Activated naive CD4-positive, alpha-beta T cell (primary cell): ENCODE measurements at places on chromosomes 3 and 15.

DNA sequence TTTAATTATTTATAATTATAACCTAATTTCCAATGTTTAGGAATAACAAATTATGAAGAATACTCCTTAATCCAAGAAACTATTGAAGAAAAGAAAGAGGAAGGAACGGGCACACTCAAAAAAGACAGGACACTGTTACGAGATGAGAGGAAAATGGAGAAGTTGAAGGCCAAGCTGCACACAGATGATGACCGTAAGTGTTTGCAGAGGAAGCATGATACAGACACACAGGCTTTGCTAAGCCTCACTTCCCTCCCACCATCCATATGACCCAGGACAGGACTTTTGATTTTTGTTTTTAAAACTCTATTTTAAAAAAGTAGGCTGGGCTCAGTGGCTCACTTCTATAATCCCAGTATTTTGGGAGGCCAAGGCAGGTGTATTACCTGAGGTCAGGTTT is 389.4 kb upstream of the TPM1 start:
- no peak for DNase-seq

DNA sequence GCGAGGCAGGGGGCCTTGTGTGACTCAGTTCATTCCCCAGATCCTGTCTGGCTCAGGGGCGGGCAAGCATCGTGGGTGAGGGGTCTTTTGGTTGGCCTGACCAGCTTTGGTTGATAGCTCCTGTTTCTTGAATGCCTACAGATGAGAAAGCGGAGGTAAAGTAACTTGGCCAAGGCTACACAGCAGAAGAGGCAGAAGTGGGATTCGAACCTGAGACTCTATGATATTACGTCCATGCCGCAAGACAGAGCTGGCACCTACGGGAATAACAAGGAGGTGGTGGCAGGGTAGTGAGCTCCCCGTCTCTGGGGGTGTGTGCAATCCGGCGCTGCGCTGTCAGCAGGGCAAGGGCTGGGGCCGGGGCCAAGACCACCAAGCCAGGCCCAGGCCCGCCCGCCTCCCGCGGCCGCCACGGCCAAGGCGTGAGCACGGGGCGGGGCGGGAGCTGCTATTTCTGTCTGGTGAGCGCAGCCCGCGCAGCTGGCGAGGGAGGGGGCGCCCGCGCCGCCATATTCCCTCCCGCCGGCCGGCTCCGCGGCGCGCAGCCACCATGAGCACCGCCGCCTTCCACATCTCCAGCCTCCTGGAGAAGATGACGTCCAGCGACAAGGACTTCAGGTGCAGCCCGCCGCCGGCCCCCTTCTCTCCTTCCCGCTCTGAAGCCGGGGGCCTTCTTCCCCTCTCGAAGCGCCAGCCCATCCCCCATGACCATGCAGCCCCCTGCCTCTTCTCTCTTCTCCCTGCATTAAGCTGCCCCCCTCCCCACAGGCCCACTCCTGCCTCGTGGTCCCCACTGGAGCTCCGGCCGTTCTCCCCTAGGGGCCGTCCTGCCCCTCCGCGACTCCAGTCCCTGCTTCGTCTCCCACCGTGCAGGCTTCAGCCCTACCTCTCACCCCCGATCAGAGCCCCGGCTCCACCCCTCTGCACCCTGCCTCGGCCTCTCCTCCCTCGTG is at the start of gene CAND2:
CAND2 (plus strand) TSS at position 510 of the 953 bp plus-strand sequence; CDS start at position 551, 41 bp downstream.
- no peak for DNase-seq

- DNase-seq, result no peak
These were observed 17.6 kb downstream of the SEMA3F start for GRCh38 chr3:50172626-50173220.

GRCh38 chr3:132630612-132631011 is 29.0 kb downstream of the ACAD11 start:
- no peak for DNase-seq

DNA sequence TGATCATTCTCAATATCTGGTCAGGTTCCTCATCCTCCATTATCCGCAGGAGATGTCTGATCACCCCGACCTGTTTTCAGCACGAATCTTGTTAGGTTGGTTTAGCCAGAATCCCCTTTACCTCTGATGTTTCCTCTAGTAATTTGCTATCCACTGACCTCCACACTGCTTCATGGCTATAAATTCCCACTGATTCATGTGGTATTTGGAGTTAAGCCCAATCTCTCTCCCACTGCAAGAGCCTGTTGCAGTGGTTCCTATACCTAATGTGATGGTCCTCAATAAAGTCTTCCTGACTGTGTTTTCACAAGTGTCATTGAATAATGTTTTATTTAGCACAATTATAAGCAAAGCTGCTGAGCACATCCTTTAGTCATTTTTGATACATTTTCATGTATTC is 124.8 kb upstream of the CNTN3 start:
- no peak for DNase-seq

GRCh38 chr3:130779031-130779430 is 32.4 kb upstream of the PIK3R4 start:
- no peak for DNase-seq

- DNase-seq, result no peak
These were observed 61.5 kb upstream of the MEF2A start for GRCh38 chr15:99504071-99504822.

DNA sequence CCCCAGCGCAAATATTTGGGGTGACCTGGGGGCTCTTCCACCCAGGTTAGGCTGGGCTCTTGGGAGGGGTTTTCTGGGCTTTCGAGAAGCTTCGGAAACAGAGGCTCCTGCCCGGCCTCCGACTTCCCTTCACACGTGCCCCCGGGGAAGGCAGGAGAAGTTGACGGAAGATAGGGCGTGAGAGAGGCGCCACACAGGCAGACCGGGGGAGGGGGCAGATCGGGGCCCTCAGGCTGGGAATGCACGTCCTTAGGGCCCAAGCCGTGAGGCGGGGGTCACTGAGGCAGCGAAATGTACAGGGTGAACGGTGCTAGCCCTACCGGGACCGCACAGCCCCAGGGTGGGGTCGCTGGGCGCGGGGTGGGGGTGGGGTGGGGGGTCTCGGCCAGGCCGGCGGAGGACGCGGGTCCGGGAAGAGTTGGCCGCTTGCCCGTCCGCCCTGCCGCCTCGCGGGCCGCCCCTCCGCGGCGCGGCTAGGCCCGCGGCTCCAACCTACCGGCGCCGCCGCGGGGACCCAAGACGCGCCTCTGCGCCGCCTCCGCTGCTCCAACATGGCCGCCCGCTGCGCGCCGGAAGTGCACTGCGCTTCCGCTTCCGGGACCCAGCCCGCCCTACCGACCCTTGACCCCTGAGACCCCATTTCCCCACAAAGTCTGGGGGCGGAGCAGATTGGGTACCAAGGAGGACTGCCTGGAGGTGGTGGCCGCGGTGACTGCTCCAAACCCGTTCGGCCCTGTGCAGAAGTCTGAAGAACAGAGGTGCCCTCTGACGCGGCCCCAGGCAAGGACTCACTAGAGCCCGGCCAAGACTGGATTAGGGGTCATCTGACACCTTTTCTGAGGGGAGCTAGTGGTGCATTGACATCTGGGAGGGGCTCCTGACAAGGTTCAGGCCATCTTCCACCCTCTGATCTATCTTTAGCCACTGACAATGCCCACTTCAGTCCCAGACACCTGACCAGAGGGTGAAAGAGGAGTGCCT is at the start of gene CCDC71:
CCDC71 (minus strand) TSS at position 561 of the 981 bp plus-strand sequence. CDS start 2,123 bp downstream, outside the sequence.
- DNase-seq, result peak; percentile 63

DNA sequence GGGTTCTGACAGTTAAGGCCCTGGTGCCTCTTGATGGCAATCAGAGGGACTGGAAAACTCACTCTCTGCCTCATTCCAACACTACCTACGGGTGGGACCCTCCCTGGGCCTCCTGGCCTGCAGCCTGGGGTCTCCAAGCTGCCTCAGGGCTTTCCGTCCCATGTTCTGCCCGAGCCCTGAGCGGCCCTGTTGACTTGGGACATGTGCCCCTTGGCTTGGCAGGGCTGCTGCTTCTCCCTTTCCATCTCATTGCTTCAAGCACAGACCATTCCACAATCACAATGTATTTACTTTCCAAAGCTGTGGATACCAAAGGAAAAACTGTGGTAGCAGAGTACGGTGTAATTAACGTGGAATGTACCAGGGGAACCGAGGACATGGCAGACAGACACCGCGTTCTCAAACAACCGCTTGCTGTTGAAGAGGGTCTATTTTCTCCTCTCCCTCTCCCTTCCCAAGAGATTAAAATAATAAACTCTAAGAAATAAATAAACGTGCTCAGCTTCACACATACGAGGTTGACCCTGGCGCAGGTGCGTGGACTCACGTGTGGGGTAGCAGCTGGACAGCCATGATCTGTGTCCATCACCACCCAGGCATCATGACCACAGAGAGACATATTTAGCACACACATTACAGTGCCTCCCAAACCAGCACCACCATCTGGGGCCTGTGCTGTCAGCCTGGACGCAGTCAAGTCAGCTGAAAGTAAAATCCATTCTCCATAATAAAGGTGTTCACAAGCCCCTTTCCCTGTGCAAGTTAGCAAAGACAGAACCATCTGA is 172.0 kb downstream of the XXYLT1 start:
- no peak for DNase-seq

DNA sequence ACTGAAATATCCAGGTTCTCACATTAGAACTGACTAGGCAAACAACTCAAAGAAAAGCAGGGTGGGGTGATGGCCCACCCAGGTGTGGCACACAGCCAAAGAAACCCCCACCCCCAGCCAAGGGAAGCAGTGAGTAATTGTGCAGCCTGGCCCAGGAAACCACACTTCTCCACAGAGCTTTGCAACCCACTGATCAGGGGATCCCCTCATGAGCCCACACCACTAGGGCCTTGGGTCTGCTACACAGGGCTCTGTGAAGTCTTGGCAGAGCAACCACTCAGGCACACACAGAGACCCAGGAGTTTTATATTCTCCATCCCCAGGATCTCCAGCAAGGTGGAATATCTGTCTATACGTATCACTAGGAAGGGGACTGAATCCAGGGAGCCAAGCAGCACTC is 22.2 kb upstream of the TRIM42 start:
- DNase-seq, result no peak

DNA sequence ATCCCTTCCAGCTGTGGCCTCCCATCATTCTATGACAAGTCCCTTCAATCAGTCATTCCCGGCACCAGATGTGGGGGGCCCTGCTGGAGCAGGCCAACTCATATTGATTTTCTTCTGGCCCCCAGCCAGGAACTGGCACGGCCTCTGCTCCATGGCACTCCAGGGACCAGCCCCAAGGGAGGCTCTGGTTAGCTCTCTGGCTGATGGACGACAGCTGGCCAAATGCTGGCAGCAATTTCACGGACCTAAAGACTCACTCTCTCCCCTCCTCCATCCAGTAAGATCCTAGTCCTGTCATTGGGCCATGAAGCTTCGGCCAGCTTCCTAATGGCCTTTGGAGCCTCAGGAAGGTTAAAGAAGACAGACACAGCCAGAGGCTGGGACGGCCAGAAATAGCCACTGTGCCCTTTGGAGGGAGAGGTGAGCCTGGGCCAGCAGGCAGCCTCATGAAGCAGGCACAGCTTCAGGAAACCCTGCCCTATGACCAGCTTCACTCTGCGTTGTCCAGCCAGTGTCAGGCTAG is 131.0 kb downstream of the MEX3B start:
- no peak for DNase-seq

GRCh38 chr3:172678068-172678467 is 32.8 kb downstream of the NCEH1 start:
- no peak for DNase-seq

DNA sequence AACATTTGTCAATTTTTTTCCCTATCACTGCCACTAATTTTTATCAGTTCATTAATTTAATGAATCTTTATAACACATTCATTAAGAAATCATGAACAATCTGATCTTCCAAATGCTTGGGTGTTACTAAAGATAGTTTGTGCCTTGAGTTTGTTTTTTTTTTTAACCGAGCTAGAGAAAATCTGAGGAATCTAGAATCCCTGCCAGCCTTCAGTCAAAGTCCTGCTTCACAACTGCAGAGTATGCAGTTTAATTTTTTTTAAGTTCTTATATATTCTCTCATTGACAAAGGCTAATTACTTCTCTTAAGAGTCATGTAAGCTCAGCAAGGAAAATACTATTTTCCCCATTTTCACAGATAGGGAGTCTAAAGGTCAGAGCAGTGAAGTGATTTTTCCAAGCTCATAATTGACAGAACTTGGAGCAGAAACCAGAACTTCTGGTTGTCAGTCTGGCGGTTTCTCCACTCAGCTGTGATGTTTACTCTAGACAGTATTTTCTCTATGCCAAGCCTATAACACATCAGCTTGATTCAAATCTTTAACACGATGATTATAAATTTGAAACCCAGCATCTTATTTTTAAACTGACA is 55.7 kb downstream of the TNIK start:
- no peak for DNase-seq

DNA sequence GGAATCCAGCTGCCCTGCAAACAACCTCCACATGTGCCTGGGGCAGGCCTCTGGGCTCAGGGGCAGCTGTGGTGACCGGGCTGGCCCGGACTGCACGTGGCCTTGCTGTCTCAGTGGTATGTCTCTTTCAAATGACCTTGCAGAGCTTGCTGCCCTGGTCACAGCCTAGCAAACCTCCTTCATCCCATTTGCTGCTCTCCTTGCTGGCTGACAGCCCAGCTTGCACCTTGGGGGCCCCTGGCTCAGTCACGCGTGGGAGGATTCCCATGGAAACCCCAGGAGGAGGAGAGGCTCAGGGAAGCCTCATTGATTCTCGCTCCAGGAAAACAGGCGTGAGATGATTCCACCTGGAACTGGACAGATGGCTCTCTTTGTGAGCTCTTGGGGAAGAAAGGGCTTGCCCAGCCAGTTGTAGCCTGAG is 5.6 kb downstream of the SPSB4 start:
- no peak for DNase-seq

DNA sequence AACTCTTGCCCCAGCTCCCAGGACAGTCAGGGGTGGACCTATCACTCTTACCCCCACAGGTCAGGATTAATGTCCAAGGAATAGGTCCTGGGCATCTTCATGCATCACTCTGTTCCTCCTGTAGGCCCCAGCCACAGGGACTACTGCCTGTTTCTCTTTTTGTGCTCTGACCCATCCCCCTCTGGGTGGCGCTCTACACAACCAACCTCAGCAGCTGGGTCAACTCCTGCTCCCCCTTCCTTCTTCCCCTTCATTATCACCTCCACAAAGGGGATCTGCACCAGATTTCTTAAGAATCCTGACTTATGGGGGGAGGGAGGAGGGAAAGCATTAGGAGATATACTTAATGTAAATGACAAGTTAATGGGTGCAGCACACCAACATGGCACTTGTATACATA is 12.2 kb upstream of the TRANK1 start:
- no peak for DNase-seq

GRCh38 chr3:38150780-38151528 is 12.5 kb downstream of the MYD88 start:
- no peak for DNase-seq

- DNase-seq, result no peak
These were observed 92.6 kb downstream of the XXYLT1 start for GRCh38 chr3:195178124-195178910.

- DNase-seq, result no peak
These were observed 46.4 kb downstream of the SH3BP5 start for GRCh38 chr3:15286022-15286421.
